Smooth muscle cell of the umbilical artery (primary cell): ENCODE measurements at places on chromosomes 4 and X. TPM values are rescaled to one million over a fixed set of nuclear protein-coding genes. Genes with fewer than 3 reads are reported as not detected.

NAP1L3 gene
- 13.1 and 19.3 TPM in 2 replicates for total RNA-seq

FAM47A gene
- not detected in 2 replicates for total RNA-seq

HAND2 gene
- total RNA-seq, result 41.9 and 56.4 TPM in 2 replicates

TMEM31 gene
- not detected in 2 replicates for total RNA-seq

FHDC1 gene
- total RNA-seq, result 0.28 and 0.30 TPM in 2 replicates

ARMCX6 gene
- total RNA-seq, result 29.0 and 35.9 TPM in 2 replicates

DGKK gene
- total RNA-seq, result not detected in 2 replicates

VCX3A gene
- not detected in 2 replicates for total RNA-seq

ERAS gene
- total RNA-seq, result not detected in 2 replicates

CWH43 gene
- not detected in 2 replicates for total RNA-seq

VSIG1 gene
- under 0.01 and 0.14 TPM in 2 replicates for total RNA-seq

ETDB gene
- total RNA-seq, result not detected in 2 replicates

MAGEE2 gene
- total RNA-seq, result not detected in 2 replicates

MUC7 gene
- total RNA-seq, result not detected in 2 replicates

F8A2 gene
- not detected in 2 replicates for total RNA-seq

PCDH10 gene
- 73.0 and 99.5 TPM in 2 replicates for total RNA-seq

DIPK2B gene
- under 0.01 and 0.05 TPM in 2 replicates for total RNA-seq

STARD8 gene
- total RNA-seq, result 0.59 and 4.0 TPM in 2 replicates

XAGE1A gene
- total RNA-seq, result not detected in 2 replicates

AMBN gene
- total RNA-seq, result not detected in 2 replicates

CMC4 gene
- 9.0 and 13.4 TPM in 2 replicates for total RNA-seq

ARR3 gene
- total RNA-seq, result not detected in 2 replicates

ADGRL3 gene
- total RNA-seq, result 0.30 and 0.32 TPM in 2 replicates

UGT2B17 gene
- not detected in 2 replicates for total RNA-seq

RAB40A gene
- total RNA-seq, result 0.14 and 0.30 TPM in 2 replicates

NXF3 gene
- total RNA-seq, result not detected in 2 replicates

ANKRD17 gene
- 50.5 and 78.2 TPM in 2 replicates for total RNA-seq

SH2D1A gene
- total RNA-seq, result not detected in 2 replicates

GLRB gene
- 15.0 and 17.8 TPM in 2 replicates for total RNA-seq

BANK1 gene
- total RNA-seq, result under 0.01 and 0.14 TPM in 2 replicates

SLC6A14 gene
- total RNA-seq, result not detected in 2 replicates

UGT2B10 gene
- total RNA-seq, result not detected in 2 replicates

MAGEC2 gene
- not detected in 2 replicates for total RNA-seq

UXT gene
- 57.9 and 125 TPM in 2 replicates for total RNA-seq

MAGEC1 gene
- total RNA-seq, result not detected in 2 replicates

POU3F4 gene
- total RNA-seq, result not detected in 2 replicates

ABLIM2 gene
- 0.09 TPM in 1 of 2 replicates, not detected in the other for total RNA-seq

CSAG1 gene
- total RNA-seq, result not detected in 2 replicates

SLAIN2 gene
- total RNA-seq, result 27.0 and 30.7 TPM in 2 replicates

IL1RAPL1 gene
- 0.89 and 9.0 TPM in 2 replicates for total RNA-seq

STBD1 gene
- total RNA-seq, result 7.4 and 9.3 TPM in 2 replicates

GAGE12C gene
- not detected in 2 replicates for total RNA-seq

TLR3 gene
- total RNA-seq, result 2.1 TPM in 2 replicates

TBC1D9 gene
- 35.7 and 50.2 TPM in 2 replicates for total RNA-seq

ODAM gene
- 0.42 TPM in 1 of 2 replicates, not detected in the other for total RNA-seq

EREG gene
- under 0.01 and 0.09 TPM in 2 replicates for total RNA-seq

CT45A1 gene
- total RNA-seq, result not detected in 2 replicates

VCX3B gene
- total RNA-seq, result not detected in 2 replicates

TMPRSS11B gene
- not detected in 2 replicates for total RNA-seq

GPRASP1 gene
- 3.7 and 5.0 TPM in 2 replicates for total RNA-seq

ZNF185 gene
- total RNA-seq, result 2.4 and 21.3 TPM in 2 replicates

TBX22 gene
- not detected in 2 replicates for total RNA-seq

ART3 gene
- total RNA-seq, result not detected in 2 replicates

NXF2 gene
- not detected in 2 replicates for total RNA-seq

RNF175 gene
- 0.28 TPM in 1 of 2 replicates, not detected in the other for total RNA-seq

TRIM60 gene
- total RNA-seq, result not detected in 2 replicates

CT45A3 gene
- not detected in 2 replicates for total RNA-seq

JCHAIN gene
- total RNA-seq, result 1.2 TPM in 1 of 2 replicates, not detected in the other
